ENCODE measurements at places on chromosomes 3 and 15.

DNA sequence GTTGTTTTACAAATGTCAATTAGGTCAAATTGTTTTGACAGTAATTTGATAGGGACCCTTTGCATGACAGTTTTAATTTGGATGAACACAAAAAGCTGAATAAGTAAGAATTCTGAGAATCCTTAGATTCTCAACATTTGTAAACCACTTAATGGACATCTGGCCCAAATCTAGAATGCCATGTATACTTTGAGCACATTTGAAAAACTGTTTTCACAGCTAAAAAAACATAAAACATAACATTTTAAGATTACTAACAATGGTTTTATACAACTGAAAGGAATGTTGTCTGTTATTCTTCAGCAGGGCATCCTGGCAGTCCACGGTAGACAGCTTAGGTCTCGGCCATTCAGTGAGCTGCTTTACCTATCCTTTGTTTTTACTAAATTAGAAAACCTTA, 34.5 kb upstream of the TM2D3 start:
- no peak for DNase-seq

DNA sequence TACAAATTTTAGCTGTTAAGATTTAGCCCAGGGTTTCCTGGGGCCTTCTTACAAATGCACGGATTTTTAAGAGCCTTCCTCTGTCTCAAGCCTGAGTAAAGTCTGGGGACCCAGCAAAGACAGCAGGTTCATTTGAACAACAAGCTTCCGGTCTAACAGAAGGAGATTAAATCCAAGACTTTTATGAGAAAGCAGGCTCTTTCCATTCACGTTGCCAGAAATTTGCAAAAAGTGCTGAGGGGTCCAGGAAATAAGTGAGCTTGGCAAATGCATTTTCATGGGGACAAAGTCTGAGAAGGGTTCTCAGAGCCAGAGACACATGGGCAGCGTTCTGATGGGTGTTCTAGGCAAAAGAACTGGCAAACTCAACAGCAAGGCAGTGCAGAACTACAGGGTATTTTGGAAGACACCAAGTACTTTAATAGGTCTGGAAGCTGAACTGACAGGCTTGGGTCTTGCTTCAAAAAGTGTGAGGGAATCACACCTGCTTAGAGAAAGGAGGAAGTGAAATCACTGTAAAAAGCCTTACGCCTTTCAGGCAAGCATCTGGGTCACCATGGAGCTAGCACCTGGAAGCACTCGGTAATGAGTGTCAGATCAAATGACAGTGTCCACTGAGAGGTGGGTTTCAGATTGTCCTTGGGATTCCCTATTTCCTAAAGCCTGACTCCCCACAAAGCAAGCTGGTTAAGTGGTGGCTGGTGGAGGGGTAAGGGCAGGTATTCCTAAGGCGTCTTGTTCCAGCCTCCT, 115.8 kb upstream of the ARHGEF3 start:
- no peak for DNase-seq

- DNase-seq, result no peak
Measured at GRCh38 chr3:193830791-193831191, 237.8 kb downstream of the OPA1 start.

DNA sequence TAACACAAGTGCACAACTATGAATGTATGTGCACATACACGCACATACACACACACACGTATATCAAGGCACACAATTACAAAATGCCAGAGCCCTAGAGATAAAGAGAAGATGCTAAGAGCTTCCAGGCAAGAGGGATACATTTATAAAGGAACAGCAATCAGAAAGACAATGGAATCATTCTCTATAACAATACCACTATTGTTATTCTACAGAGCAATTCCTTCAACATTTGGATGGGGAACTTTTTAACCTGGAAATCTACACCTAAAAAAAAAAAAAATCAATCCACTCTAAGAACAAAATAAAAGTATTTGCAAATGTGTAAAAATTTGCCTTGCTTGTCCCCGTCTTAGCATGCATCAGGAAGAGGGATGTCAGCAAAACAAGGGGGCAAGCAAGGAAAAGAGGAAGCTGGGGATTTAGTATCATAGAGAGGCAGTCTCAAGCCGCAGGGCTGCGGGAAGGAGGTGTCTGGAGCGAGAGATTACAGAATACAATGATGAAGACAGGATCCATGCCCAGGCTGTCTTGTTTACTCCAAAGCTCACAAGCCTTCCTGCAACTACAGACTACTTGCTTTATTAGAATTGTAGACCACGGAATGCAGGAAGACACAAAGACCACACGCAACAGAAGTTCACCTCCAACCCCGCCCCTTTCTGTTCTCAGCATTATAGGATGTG, 220.2 kb downstream of the NTRK3 start:
- DNase-seq, result no peak

- DNase-seq, result no peak
Measured at GRCh38 chr3:42148982-42149432, 57.9 kb downstream of the TRAK1 start.

- DNase-seq, result no peak
Measured at GRCh38 chr15:37824717-37825382, 109.6 kb upstream of the TMCO5A start.

Data from GM19239 (cell line).